ENCODE measurements at places on chromosomes 1 and 21.

- no peak for DNase-seq
Observed at GRCh38 chr1:70970407-70970806, 77.2 kb downstream of the PTGER3 start.

- DNase-seq, result no peak
Observed at GRCh38 chr1:157269656-157270375, 131.6 kb upstream of the ETV3 start.

DNA sequence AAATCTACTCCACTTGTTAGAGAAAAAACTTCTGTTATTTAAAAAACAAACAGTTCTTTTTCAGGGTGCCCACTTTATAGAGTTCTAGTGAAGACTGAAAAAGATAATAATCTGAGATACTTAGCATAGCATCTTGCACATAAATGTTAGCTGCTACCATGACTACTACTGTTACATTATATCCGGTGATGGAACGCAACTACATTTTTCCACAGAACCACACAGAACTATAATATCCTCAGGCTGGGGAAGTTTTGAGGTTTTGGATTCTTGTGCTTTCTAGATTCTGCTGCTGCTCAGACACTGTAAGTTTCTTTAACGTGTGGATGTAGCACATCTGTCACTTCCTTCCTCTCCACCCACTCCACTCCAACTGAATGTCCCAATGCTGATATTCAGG, 110.3 kb downstream of the PTPN14 start:
- DNase-seq, result no peak

- no peak for DNase-seq
Observed at GRCh38 chr1:54223441-54224202, 23.7 kb downstream of the MRPL37 start.

- no peak for DNase-seq
Observed at GRCh38 chr1:167219194-167219593, 1.5 kb upstream of the POU2F1 start.

- DNase-seq, result peak; percentile 73
Observed at GRCh38 chr1:57966751-57967406, 543.0 kb upstream of the DAB1 start.

- no peak for DNase-seq
Observed at GRCh38 chr1:198657550-198658064, 18.8 kb downstream of the PTPRC start.

GRCh38 chr1:2098839-2099785, 48.9 kb downstream of the PRKCZ start:
- no peak for DNase-seq

GRCh38 chr1:145782272-145783099, 41.4 kb downstream of the RNF115 start:
- DNase-seq, result no peak

DNA sequence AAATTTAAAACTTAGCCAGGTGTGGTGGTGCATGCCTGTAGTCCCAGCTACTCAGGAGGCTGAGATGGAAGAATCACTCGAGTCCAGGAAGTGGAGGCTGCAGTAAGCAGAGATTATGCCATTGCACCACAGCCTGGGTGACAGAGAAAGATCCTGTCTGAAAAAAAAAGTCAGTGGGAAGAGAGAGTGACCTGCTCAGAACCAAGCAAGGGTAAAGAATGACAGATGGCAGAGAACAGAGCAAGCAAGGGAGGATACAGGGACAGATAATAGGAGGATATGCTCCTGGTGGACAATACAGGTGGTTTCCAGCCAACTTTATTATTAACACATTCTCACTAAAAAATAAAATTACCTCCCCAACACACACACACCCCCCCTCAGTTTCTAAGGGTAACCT, 4.6 kb upstream of the TMEM51 start:
- no peak for DNase-seq

- DNase-seq, result peak; percentile 78
Observed at GRCh38 chr21:44487831-44488230, 32.5 kb downstream of the LRRC3 start.

- no peak for DNase-seq
Observed at GRCh38 chr1:23163395-23163794, 5.3 kb downstream of the LUZP1 start.

DNA sequence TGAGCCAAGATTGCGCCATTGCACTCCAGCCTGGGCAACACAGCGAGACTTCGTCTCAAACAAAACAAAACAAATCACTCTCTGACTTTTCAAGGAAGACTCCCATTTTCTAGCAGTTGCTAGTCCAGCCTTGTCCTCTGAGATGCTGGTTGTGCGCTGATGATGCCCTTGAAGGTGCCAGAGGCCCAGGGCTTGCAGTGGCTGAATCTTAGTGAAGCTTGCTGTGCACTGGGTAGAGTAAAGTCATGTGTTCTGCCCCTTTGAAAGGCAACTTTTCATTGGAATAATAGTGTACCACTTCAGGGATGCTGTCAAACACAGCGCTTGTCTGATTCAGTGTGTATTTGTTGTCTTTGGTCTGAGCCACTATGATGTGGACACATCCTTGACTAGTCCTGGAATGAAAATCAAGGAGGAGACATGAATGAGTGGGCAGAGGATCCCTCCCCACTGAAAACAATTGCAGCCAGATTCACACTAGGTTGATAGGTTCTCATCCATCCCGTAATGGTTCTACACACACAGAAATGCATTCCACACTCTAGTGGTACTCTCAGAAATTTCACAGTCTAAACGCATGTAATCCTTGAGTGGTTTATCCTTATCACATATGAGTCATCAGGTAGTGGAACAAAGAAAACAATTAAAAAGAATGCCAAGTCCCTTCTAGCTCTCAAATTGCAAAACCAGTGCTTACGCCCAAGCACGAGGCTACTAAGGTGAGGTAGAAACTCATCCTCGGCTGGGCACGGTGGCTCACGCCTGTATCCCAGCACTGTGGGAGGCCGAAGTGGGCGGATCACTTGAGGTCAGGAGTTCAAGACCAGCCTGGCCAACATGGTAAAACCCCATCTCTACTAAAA, 17.8 kb upstream of the TDRD10 start:
- DNase-seq, result no peak

DNA sequence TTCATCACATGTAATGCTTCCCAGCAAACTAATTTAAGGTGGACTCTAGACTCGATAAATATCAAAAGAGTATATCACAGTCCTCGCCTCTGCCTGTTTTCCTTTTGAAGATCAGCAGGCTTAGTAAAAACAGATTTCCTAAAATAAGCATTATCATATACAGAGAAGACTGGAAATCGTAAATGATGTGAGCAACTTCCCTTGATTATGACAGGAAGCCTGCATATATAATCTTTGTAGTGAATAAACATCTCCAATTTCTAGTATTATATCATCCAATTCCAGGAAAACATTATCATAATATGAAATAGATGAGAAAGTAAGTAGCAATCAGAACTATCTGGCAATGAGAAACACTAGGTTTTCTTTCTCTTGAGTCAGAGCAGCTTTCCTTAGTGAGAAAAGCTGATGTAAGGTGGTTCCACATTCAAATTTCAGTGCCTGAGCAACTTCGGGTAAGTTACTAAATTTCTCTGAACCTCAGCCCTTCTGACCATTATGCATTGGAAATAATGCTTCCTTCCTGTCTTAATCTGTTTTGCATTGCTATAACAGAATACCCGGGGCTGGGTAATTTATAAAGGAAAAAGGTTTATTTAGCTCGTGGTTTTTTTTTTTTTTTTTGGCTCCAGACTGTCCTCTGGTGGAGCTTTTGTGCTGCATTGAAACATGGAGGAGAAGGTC, 12.6 kb upstream of the POU2F1 start:
- DNase-seq, result no peak

- no peak for DNase-seq
Observed at GRCh38 chr21:43912500-43912899, 47.5 kb downstream of the AGPAT3 start.

GRCh38 chr1:82399093-82399492, 598.4 kb downstream of the ADGRL2 start:
- DNase-seq, result no peak

DNA sequence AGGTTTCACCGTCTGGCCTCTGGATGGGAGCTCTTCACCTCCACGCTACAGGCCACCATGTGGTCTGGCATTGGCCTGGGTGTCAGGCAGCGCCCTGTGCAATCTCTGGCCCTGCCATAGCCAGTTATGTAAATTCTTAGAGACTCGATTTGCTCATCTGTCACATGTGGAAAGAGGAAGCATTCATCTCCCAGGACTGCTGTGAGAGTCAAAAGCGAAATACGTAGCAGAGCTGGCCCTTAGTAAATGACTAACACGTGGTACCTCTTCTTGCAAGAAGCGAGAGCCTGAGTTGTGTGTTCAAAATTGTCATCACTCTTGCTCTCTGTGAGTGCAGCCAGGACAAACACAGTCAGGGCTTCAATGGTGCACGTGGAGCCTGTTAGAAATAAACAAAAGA, 159.0 kb upstream of the BACE2 start:
- no peak for DNase-seq

- DNase-seq, result peak; percentile 40
Observed at GRCh38 chr1:55040083-55040932, 960 bp downstream of the PCSK9 start.

GRCh38 chr21:25818121-25818520, 83.3 kb downstream of the GABPA start:
- no peak for DNase-seq

- DNase-seq, result no peak
Observed at GRCh38 chr1:81387446-81387845, 413.3 kb upstream of the ADGRL2 start.

DNA sequence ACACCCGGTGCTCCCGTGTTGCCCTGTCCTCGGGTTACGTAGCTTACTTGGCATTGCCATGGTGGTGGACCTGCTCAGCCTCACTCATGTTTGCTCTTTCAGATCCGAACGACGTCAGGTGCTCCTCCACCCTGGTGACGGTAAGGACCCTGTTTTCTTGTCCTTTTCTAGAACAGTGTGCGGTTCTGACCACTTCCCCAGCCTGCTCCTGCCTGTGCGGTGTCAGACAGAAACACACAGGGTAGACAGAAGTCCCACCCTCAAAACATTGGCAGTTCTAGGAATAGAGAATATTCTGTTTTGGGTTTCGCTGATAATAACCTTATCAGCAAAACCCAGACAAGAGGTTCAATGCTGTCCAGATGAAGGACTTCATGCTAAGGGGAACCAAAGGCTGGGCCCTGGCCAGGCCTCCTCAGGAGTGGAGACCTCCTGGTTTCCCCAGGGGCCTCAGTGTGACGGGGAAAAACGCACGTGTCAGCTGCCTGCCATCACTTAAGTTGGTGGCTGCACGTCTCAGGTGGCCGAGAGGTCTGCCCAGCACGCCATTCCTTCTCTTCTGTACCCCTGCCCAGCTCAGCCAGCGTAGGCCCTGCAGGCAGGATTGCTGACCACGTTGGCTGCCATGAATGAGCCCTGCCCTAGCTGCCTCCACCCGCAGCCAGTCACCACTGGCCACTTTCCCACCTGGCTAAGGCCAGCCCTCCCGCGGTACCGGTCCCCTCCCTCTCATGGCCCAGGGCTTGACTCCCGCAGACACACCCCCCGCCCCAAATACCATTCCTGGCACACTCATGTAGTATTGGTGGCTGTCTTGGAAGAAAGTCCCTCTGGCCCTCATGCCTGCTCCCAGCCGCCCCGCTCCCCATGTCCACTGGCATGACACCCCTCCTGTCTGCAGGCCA, 33.6 kb downstream of the SLC37A1 start:
- DNase-seq, result no peak

- DNase-seq, result no peak
Observed at GRCh38 chr1:227739636-227740035, 4.4 kb downstream of the SNAP47 start.

GRCh38 chr1:195376190-195376589, 1232.0 kb downstream of the KCNT2 start:
- DNase-seq, result no peak

DNA sequence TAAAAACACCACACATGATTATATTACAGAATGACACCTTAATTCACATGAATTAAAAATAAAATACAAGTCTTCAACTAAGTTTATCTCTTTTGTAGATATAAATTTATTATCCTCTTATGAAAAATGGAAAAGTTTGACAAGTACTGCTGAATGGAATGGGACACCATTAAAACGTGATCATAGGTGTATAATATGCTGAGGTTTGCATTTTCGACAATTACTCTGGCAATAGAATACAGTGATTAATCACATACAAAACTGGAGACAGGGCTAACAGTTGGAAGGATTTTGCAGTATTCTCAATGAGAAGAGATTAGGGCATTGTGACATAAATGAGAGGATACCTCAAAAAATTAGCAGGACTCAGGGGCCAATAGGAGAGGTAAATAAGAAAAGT, 17.1 kb upstream of the PLPPR4 start:
- no peak for DNase-seq

DNA sequence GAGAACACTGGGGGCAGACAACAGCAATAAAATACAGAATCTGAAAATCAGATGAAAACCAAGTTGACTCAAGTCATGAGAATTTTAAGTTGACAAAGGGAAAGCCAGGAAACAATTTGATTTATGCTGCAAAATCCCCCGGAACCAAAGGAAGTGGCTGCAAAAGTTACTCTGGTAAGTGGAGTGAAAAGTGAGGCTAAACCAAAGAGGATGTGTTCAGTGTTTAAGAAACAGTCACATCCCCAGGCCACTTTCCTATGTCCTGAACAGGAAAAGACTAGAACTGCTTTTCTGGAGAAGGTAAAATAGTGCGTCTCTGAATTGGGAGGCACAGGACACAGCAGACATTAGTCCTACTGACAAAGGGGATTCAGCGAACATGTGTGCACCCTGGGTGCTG, 5.9 kb downstream of the TARBP1 start:
- DNase-seq, result no peak

DNA sequence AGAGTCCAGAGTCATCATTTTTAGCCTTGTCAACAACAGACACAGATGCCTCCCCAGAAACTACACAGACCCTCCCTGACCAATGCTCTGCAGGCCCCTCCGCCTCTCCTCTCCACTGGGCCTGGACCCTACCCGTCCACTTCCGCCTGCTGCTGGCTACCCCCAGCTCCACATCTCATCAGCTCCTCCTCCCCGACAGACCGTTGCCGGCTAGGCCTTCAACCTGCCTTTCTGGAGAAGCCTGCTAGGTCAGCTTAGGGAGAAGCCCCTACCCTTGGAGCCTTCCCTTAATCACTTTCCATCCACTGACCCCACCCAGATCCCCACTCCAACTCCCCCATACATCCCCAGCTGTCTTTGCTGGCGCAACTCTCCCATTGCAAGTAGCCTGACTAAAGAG, 1.4 kb downstream of the TRIM17 start:
- DNase-seq, result no peak

DNA sequence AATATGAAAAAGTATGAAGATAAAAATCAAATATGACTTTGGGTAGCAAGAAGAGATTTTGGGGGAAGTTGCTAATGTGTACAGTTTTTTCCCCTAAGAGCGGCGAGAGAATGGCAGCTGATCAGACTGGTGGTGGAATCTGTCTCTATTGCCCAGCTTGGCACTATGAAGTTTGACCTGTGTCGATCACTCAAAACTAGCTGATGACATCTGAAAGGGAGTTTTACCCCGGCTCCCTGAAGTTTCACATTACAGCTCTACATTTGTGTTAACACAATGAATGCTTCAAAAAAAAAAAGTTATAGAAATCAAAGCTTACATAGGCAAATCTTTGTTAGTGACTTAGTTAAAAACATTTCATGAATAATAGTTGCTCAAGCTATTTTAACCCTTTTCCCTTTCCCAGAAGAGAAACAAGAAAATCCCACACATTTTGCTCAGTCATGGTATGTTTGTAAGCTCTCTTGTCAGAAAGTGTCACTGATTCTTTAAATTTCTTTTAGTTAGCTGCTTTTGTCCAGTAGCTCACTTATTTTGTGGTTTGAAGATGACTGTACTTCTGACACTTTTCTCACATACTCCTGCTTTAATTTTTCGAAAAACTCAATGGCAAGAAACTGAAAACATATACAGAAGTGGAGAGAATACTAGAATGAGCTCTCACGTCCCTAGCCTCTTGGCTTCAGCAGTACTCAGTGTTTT, 41.3 kb downstream of the DYRK1A start:
- DNase-seq, result no peak

Measured in WTC11 (cell line).